Fibroblast of lung (primary cell): ENCODE measurements at places on chromosomes 1 and 21. TPM values are rescaled to one million over a fixed set of nuclear protein-coding genes. Genes with fewer than 3 reads are reported as not detected.
A peak's percentile ranks its signal among the peaks of the same experiment; 100 is the strongest.

DNA sequence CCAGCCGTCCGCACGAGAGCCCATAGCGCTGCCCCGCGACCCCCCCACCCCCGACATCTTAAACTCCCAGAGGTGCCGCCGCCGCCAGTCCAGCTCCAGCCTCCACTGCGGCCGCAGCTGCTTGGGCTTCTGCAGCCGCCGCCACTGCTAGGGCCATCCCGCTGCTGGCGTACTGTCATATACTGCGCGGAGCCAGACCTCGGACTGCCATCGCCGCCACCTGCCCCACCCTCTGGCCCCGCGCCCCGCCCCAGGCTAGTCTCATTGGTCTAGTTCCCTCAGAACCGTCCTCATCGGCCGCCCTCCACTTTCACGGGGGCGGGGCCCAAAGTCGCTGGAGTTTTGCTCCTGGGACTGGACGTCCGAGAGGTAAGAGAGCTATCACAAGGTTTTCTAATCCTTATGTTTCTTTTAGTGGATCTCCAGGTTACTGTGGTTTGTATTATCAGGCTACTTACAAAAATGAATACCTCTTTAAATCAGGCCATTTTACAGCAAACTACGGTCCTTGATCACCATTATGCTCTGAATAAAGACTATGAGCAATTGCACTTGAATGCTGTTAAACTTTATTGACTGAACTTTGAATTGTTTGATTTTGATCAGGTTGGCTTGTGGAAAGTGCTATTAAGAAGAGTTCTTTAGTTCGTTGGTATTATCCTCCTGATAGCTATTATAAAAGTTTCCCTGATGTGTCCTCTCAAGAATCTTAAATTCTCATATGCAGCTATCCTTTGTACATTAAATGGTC lies 2.8 kb upstream of the CD1D start:
- DNase-seq: peak; percentile 60

- DNase-seq: no peak
These were observed 8.9 kb downstream of the KRTAP10-1 start for GRCh38 chr21:44530903-44531605.

- no peak for DNase-seq
These were observed 33.0 kb upstream of the ID3 start for GRCh38 chr1:23592209-23592892.

GRCh38 chr1:214491468-214492146 lies 59.8 kb downstream of the PTPN14 start:
- no peak for DNase-seq

GRCh38 chr1:21021311-21021710 lies 155.4 kb downstream of the EIF4G3 start:
- DNase-seq: no peak

DNA sequence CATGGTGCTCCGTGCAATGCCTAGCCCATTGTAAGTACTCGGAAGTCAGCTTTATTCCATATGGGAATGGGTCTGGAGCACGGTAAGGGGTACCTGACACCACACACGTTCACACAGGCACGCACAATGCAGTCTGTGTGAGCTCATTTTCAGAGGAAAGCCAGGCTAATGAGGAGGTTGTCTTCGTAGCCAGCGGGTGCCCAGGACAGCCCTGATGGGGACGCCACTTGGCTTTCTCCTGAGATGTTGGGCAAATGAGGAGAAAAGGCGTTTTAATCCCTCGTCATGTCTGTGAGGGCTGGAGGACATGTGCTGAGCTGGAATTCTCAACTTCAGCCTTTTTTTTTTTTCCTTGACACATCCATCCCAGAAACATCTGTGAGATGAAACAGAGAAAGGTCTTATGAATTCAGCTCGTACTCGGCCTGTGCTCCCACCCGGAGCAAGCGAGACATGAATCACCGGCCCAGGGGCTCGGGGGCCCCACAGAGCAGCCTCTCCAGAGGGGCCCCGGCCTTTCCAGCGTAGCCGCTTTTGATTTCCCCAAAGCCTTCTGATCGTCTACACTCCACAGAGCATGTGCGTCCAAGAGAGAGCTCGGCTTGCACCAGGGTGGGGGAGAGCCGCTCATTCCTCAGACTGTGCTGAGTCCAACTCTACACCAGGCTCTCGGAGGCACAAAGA lies 125.1 kb downstream of the EPHB2 start:
- DNase-seq: peak; percentile 58

DNA sequence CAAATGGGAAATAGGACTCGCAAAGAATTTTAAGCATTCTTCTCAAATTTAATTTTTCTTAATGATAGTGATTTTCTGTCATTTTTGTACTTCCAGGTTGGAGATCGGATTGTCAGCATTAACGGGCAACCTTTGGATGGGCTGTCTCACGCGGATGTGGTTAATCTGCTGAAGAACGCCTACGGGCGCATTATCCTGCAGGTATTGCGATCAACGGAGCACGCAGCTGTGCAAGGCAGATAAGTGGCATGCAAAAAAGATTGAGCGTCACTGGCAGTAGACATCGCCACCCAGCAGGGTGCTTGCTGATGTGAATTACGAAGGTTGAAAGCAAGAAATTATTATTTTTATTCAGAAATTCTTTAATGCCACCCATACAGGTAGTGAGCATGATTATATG lies 65.9 kb upstream of the L1TD1 start:
- DNase-seq: no peak

GRCh38 chr1:113836534-113836933 lies 24.3 kb upstream of the RSBN1 start:
- no peak for DNase-seq

Gene USP1
- 19.5 and 20.0 TPM in 2 replicates for total RNA-seq

Gene DCST2
- under 0.01 and 0.17 TPM in 2 replicates for total RNA-seq

Gene LRRC53
- not detected in 2 replicates for total RNA-seq

Gene GRIK3
- total RNA-seq: not detected in 2 replicates

Gene SHE
- total RNA-seq: under 0.01 TPM in 1 of 2 replicates, not detected in the other

Gene FAM72C
- 0.26 and 0.83 TPM in 2 replicates for total RNA-seq
